NCI-H1417 (cell line): ENCODE measurements at places on chromosomes 2 and 18.

- no peak for DNase-seq
These were observed 120.5 kb downstream of the FAM210A start for GRCh38 chr18:13605901-13606300.

- DNase-seq, result no peak
These were observed 45.3 kb downstream of the BIN1 start for GRCh38 chr2:127061375-127062273.

- DNase-seq, result peak; percentile 36
These were observed 512.9 kb downstream of the LRRTM4 start for GRCh38 chr2:77009307-77009706.

- peak; percentile 84 for DNase-seq
These were observed 2.1 kb downstream of the PCBP1 start for GRCh38 chr2:70089220-70089982.

DNA sequence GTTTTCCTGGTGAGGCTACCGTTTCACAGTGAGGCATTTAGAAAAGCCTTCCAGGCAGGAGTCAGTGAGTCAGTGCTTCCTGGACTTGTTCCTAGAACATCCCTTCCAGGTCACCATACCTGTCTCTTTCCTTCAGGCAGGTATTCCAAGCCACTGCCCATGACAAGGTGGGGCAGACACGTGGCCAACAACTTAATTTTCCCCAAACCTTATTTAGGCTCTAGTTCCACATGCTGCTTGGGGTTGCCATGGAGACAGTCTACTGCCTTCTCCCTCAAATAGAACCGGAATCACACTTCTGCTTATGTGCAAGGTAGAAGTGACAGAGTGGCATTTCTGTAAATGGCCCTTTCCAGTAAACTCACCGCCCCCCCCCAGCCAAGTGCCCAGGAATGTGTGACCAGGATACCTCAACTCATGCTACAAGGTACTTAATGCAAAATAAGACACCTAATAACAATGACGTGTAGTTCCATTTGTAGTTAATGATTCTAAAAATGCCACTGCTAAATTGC is 258.3 kb downstream of the PRKCE start:
- peak; percentile 65 for DNase-seq
